ENCODE measurements at places on chromosomes 2 and 18.

- DNase-seq = no peak
These were observed 284.7 kb upstream of the RAB12 start for GRCh38 chr18:8324343-8325065.

DNA sequence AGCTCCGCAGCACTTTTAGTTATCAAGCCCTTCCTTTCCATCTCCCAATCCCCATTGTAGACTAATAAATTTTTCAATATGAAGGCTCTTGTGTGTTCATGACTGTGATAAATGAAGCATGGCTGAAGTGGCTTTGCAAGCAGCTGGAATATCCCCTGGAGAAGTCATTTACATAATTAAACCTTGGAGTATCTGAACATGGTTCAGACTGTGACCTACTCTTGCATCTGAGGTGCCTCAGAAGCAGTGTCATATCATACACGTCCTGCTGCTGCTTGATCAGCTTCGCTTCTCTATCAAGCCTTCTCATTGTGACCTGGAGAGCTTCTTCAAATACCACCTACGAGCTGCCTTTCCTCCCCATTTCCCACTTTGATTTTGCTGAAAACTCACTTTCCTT lies 48.4 kb upstream of the ZNF397 start:
- DNase-seq = no peak

DNA sequence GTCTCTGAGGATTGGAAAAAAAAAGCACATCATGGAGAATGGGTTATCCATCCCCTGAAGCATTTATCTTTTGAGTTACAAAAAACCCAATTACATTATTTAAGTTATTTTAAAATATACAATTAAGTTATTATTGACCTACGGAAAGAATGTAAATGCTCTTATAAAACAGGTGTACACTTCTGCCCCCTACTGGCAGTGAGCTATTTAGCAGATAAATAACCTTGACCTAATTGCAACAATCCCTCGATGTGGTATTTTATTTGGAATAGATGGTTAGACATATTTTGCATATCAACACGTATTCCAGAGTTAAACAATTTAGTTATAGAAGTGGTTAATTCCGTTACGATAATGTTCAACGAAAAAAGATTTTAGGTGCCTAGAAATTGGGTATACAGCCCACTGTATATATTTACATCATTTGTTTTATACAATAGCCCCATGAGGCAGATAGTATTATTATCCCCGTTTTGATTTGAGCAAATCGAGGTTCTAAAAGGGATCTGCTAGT lies 9.1 kb upstream of the DAW1 start:
- peak; percentile 31 for DNase-seq

GRCh38 chr2:241344925-241345651 lies 11.0 kb upstream of the FARP2 start:
- no peak for DNase-seq

- DNase-seq = no peak
These were observed 31.0 kb upstream of the NFE2L2 start for GRCh38 chr2:177295484-177295883.

DNA sequence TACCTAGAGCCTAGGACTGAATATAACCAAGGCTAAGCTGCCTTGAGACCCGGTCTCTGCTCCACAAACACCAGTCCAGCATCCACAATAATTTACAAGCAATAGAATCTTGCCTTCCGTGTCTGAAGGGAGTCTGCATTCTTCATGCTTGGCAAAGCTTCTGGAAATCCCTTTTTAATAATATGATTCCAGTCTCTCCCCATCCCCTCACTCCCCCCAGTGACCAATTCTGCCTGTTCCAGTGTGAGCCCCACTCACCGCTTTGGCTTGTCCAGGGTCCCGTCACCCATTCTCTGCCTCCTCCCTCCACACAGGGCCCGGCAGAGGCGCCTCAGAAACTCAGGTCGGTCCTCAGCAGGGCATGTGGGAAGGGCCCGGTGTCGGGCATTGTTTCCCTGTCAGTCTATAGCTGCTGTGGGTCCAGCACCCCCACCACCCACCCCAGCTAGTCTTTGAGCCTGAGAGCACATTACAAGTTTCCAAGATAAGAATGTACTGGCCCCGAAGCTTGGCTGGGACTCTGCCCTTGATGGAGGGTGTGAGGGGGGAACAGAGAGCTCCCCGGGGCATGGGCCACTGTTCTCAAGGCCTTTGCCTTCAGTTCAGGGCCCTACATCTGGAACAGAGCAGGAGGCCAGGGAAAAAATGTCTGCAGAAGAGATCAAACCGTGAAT lies 129.7 kb upstream of the MYCN start:
- no peak for DNase-seq

GRCh38 chr2:85503168-85503850 lies 35.7 kb upstream of the MAT2A start:
- no peak for DNase-seq

GRCh38 chr2:175621821-175622220 lies 380.2 kb downstream of the LNPK start:
- DNase-seq = no peak

DNA sequence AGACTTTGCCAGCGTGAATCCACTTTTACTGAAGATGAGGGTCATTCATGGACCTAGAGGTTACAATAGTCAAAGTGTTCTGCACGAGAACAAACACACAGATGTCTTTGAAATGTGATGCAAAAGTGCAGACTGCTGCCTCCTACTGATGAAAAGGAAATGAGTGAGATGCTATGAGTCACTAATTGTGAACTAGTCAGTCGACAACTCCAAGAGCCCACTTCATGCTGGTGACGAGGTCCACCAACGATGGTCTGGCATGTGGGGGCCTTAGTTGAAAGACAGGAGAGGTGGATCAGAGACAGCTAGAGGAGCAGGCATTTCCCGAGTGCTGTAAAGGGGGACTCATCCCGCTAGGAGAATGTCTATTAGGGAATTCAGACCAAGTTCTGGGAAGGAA lies 17.1 kb upstream of the ZNF236 start:
- no peak for DNase-seq

GRCh38 chr2:101476605-101477208 lies 1.8 kb upstream of the RFX8 start:
- DNase-seq = no peak

- no peak for DNase-seq
These were observed 132.4 kb downstream of the COPS8 start for GRCh38 chr2:237217995-237218616.

- no peak for DNase-seq
These were observed 37.5 kb upstream of the SCN9A start for GRCh38 chr2:166413255-166413654.

DNA sequence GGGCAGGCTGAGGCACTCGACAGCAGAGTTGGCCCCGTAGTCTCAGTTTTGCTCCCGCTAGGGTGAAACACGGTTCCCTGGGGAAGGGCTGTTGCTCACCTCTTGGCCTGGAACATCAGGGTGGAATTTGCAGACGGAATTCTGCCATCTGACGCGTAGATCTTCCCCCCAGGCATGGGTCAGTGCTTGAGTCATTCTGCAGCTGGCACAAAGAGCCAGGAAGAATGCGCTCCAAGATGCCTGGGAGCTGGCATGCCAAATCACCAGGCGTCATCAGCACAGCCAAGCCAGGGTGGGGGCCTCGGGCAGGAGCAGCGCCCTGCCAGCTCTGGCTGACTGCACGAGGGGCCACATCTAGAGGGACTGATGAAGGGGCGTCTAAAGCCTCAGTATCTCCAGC lies 42.7 kb downstream of the ODC1 start:
- DNase-seq = no peak

- DNase-seq = no peak
These were observed 141.9 kb upstream of the RBMS1 start for GRCh38 chr2:160635488-160635887.

DNA sequence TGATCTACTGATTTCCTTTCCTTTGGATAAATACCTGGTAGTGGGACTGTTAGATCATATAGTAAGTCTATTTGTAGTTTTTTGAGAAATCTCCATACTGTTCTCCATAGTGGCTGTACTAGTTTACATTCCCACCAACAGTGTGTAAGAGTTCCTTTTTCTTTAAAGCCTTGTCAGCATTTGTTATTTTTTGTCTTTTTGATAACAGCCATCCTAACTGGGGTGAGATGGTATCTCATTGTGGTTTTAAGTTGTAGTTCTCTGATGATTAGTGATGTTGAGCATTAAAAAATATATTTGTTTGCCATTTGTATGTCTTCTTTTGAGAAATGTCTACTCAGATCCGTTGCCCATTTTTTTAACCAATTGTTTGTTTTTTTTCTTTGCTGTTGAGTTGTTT lies 33.9 kb upstream of the EPG5 start:
- no peak for DNase-seq

GRCh38 chr2:4354164-4354563 lies 650.8 kb downstream of the DCDC2C start:
- DNase-seq = no peak

- DNase-seq = no peak
These were observed 70.4 kb downstream of the LRRFIP1 start for GRCh38 chr2:237697586-237698357.

- no peak for DNase-seq
These were observed 244.0 kb upstream of the HS6ST1 start for GRCh38 chr2:128562471-128563347.

DNA sequence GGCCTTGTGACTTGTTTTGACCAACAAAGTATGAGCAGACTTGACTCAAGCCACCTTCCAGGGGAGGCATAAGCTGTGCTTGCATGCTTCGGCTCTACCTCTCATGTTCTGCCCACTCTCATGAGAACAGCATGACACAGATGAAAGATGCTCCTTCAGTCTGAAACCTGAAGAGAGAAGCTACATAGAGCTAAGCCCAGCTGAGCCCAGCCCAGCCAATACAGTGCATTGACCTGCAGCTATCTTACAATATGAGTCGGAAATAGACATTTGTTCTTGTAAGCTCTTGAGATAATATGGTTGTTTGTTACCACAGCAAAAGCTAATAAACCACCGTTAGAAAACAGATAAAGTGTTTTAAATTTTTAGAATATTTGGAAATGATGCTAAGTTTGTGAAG lies 426.7 kb upstream of the PKDCC start:
- no peak for DNase-seq

GRCh38 chr2:17317439-17317976 lies 200.7 kb downstream of the RAD51AP2 start:
- DNase-seq = peak; percentile 6

- DNase-seq = no peak
These were observed 15.8 kb downstream of the TRAF3IP1 start for GRCh38 chr2:238336151-238336550.

DNA sequence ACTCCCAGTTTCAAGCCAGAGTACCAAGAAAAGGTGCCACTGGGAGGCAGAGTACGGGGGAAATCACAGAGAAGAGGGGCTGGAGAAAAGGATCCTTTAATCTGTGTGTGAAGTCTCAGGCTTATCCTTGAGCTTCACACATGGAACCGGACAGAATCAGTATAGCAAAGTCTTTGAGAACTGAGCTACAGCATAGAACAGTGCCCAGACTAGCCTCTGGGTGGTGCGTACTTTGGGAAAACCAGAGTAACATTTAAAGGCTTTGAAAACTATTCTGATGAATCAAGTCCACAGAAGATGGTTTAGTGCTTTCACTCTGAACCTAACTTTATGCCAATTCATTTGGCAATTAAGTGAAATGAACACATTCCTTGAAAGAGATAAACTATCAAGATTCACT lies 83.1 kb downstream of the BABAM2 start:
- no peak for DNase-seq

GRCh38 chr2:144407262-144407661 lies 112.7 kb downstream of the ZEB2 start:
- no peak for DNase-seq

DNA sequence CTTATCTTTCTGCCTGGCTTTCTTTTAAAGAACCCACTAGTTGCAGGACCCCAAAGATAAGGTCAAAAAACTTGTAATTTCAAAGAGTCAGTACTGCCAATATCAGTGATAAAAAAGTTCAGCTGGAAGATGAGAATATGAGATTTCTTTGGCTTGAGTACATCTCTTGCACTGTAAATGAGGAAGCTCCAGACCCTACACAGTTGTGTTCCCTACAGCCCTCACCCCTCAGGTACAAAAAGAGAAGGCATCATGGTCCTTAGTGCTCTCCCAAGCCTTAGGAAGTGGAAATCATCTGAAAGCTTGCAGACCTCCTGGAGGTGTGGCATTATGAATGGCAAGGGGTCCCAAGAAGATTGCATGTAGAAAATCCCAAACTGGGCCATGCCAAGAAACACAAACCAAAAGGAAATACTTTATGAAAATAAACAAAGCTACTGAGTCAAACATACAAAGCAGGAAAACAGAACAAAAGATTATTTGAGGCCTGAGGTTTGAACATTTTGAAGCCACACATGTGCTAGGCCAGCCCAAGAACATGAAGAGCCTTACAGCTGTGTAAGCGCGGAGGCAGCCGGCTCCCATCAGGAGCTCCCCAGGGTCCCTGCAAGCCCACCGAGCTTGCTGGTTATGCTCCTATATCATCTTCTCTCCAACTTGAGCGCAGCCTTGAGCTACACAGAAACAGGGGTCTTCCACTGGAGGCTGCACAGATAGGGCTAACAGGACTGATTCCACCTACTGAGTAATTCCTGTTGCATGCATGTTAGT lies 217.0 kb downstream of the OSR1 start:
- DNase-seq = no peak

GRCh38 chr2:65159906-65160305 lies 30.0 kb upstream of the RAB1A start:
- DNase-seq = no peak

DNA sequence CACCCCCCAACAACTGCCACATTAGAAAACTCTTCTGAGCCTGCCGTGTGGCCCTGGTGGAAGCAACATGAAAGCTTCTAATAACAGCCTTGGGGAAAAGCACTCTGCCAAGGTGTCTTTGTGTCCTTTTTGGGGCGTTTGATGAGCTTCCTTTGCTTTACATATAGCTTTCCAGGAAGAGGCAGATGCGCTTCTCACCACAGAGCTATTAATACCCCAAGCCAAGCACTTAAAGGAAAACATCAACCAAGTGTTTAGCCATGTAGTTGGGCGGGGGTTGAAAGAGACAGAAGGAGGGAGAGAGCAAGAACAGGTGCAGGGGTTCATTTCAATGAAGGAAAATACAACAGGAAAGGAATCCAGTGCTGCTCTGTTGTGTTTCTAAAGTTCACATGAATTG lies 176.1 kb downstream of the VAPA start:
- DNase-seq = no peak

GRCh38 chr2:88735853-88736252 lies 44.4 kb downstream of the RPIA start:
- no peak for DNase-seq

GRCh38 chr2:157159221-157159934 lies 98.1 kb upstream of the GALNT5 start:
- no peak for DNase-seq

DNA sequence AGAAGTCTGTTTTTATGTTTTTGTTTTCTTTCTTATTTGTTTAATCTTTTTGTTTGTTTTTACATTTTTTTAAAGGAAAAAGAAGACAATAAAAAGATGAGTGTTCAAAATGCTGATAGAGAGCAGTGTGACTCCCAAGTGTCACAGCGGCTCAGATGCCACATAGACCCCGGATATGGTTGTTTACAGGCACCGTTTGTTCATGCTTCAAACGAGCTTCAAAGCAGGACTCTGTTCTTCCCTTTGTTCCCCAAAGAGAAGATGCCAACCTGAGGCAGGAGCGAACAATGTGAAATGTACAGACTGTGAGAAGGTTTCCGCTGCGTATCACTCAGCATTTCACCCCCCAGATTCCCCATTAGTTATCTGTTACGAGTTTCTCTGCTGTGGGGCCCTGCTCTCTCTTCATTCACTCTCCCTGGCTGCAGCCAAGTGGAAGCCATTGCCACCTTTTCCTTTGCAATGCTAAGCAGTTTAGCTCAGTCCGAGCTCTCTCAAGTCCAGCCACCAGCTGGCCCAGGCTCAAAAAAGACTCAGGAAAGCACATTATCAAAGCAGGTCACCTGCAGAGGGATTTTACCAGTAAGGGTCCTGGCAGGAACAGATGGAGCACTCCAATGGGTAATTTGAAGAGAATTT lies 36.4 kb upstream of the PHLPP1 start:
- DNase-seq = no peak
